ENCODE measurements at places on chromosomes 7 and 10.

DNA sequence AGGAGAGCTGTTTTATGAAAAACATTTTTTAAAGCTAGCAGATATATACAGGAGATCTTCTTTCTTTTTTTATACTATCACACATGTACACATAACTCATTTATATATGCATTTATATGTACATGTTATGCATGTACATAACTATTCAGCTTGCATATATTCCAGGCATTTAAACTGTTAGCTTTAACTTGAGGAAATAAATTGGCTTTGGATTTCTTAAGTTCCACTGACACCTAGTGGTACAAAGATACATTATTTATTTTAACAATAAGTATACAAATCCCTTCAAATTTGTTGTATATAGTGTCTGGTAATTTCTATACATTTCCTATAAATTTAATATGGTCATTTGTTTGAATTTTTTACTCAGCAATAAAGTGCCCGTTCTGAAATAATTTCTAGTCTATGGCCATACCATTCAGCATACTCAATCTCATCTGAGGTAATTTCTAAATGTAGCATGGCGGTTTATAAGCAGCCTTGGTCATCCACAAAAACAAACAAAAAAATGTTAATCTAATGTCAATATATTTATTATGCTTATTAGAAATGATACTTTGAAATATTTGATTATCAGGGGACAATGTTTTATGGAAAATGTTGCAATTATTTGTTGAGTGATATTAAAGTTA is 11.6 kb downstream of the ZDHHC6 start:
- no peak for DNase-seq

DNA sequence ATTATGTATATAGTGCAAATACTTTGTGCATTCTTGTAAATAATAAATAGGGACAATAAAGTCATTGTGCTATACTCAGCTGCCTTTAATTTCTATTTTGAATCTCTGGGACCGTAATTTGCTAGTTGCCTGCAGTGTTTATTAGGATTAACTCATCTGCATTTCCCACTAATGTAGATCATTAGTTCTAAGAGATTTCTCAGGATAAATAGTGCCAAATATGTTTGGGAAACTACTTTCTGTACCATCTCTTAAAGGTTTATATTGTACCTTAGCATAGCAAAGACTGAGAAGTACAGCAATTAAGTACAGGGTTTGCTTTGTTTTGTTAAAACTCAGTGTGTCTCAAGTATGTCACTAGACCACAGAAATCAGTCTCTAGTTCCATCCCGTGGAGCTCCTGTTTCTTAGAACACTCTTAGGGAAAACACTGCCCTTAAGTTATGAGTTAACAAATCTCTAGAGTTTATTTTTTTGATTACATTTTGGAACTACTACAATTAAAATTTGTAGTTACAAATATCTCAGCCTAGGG is 26.0 kb downstream of the ADD3 start:
- DNase-seq, result no peak

GRCh38 chr7:149870701-149871483 is 2.9 kb upstream of the ATP6V0E2 start:
- DNase-seq, result no peak

DNA sequence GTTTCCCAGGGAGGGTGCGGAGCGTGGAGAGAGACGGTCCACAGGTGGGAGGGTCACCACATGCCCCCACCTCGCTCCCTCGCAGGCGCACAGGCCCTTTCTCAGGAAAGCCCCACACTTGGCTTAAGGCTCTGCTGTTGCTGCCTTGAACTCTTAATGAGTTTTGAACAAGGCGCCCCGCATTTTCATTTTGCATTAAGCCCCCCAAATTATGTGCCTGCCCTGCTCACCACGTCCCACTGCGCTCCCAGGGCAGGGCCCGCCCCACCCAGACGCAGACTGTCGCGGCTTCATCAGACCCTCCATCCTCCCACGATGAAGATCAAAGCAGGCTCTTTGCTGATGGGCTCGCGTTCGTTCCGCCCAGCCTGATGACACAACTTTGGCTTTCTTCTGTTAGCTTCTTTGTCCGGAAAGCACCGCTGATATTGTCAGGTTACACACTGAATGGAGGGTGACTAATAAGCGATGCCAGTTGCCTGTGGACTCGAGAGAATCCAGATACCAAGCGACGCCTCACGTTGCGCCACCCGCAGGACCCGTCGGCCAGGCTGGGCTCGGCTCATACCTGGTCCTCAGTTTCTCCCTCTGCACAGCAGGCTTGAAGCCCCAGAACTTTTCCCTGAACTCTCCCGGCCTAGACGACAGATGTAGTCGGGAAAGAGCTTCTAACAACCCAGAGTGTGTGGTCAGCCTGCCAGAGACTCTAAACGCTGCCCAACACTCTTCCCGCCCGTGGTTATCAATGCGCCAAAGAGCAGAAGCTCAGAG is 9.5 kb downstream of the CALML3 start:
- DNase-seq, result no peak

All from cortex of kidney (tissue), 1 donor.